ENCODE measurements at places on chromosomes 16 and 17.
A peak's percentile ranks its signal among the peaks of the same experiment; 100 is the strongest.

GRCh38 chr17:7258731-7259554, 3.3 kb downstream of the CLDN7 start:
- no peak for DNase-seq

DNA sequence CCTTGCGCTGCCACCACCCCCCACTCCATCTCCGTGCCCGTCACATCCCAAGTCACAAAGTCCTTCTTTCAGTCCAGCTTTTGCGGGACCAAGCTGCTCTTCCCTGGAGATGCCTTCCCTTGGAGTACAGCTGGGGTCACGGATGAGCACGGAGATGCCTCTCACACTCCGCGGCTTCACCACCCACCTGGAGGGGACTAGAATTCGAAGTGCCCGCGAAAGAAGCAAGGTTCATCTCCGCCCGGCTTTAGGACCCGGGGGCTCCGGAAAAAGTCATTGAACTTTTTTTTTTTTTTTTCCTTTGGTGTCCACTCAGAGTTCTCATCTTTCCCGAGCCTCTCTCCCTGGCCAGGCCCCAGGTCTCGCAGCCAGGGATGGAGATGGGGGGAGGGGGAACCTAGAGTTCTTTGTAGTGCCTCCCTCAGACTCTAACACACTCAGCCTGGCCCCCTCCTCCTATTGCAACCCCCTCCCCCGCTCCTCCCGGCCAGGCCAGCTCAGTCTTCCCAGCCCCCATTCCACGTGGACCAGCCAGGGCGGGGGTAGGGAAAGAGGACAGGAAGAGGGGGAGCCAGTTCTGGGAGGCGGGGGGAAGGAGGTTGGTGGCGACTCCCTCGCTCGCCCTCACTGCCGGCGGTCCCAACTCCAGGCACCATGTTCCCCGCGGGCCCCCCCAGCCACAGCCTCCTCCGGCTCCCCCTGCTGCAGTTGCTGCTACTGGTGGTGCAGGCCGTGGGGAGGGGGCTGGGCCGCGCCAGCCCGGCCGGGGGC, at the start of gene FKBP10:
Gene FKBP10, plus strand, starts transcription at position 624 of the 771 bp plus-strand sequence. Its CDS starts 31 bp downstream, at position 655.
- peak; percentile 20 for DNase-seq

GRCh38 chr17:18016426-18016825, 22.5 kb downstream of the ATPAF2 start:
- DNase-seq, result no peak

DNA sequence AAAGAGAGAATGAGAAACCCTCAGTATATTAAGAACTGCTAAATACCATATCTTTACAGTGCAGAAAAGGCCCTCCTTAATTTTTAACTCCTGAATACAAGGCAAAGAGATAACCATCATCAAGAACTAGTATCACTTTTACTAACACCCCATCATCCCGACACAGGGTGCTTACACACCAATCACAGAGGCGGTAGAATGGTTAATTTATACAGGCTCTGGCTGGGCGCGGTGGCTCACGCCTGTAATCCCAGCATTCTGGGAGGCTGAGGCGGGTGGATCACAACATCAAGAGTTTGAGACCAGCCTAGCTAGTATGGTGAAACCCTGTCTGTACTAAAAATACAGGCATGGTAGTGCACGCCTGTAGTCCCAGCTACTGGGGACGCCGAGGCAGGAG, 4.2 kb downstream of the PSMD12 start:
- no peak for DNase-seq

GRCh38 chr16:21162661-21163151, 4.2 kb downstream of the LDAF1 start:
- no peak for DNase-seq

- peak; percentile 11 for DNase-seq
Measured at GRCh38 chr16:10949424-10949970, 5.1 kb downstream of the CLEC16A start.

DNA sequence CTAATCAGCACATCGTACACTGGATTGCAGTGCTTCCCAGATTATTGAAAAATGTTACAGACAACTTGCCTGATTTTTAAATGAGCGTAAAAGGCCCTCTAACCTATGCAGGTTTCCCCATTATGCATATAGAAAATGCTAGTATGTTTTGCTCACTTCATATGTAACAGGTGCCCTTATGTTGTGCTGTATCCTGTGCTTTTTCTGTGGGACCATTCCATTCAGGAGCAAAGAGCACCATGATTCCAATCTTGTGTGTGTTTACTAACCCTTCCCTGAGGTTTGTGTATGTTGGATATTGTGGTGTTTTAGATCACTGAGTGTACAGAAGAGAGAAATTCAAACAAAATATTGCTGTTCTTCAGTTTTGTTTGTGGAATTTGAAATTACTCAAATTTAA, 12.9 kb downstream of the PTRH2 start:
- no peak for DNase-seq

GRCh38 chr17:50890675-50891516, 24.7 kb upstream of the TOB1 start:
- no peak for DNase-seq
